Cerebellar nuclear complex (tissue), 1 donor: ENCODE measurements at places on chromosomes 4 and X.

- DNase-seq: no peak
Observed at GRCh38 chr4:70269674-70270073, 27.3 kb downstream of the CSN3 start.

DNA sequence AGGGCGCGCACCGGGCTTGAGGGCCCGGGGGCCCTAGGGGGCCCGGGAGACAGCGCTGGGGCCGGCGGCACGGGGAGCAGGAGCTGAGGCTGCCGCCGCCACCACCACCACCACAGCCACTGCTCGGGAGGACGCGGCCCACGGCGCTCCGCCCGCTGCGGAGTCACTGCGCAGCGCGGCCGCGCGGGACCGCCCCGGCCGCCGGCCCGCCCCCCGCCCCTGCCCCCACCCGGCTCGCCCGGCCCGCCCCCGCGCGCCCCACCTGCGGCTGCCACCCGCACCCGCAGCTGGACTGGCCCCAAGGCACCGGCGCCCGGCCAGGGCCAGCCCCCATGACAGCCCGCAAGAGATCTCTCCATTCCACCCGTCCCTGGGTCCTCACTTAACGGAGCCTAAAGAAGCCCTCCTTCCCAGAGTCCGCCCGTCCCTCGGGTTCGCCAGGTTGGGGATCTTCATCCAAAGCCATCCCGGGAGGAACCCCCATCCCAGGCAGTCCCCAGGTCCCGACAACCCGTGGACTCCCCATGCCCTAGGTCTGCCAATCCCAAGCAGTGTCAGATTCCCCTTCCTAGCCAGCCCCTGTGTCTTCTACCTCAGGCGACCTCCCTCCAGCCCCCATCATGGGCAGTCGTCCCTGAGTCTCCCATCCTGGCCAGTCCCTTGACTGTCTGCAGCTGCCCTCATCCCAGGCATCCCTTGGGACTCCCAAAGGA is 40.0 kb upstream of the IQSEC2 start:
- DNase-seq: no peak

GRCh38 chr4:134215620-134216344 is 14.2 kb upstream of the PABPC4L start:
- no peak for DNase-seq

DNA sequence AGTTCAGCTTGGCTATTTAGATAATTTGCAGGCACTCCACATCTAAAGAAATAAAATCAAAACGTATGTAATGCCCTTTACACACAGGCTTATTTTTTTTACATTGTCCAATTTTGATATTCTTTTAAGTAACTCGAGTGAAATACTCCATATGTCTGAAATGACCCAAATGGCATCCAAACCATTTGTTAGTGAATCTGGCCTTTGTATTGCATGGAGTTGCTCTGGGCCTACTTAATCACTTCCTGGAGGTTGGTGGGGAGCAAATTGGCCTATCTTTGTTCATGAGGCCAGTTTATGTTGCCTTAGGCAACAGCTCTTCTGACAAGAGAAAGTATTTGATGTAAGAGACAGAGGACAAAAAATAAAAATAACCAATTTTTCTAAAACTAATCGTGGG is 47.6 kb upstream of the TMEM131L start:
- no peak for DNase-seq

DNA sequence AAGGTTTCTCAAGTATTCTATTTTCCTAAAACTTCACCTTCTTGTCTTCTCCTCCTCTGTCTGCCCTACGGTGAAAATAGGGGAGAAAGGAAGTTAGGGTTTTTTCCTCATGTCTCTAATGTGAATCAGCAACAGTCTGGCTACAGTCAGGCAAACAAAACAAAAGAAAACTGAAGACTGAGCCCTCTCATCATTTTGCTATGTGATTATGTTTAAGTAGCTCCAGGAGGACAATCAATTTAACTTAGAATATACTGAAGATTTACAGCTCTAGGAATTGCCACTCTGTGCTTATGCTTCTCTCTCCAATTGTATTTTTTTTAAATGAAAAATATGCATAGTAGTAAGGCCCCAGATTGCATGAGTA is 316.2 kb downstream of the GPAT3 start:
- DNase-seq: no peak

GRCh38 chr4:55237839-55238238 is 108.2 kb upstream of the SRD5A3 start:
- DNase-seq: no peak

- DNase-seq: no peak
Observed at GRCh38 chr4:189771696-189772361, 168.8 kb upstream of the FRG1 start.

- DNase-seq: no peak
Observed at GRCh38 chr4:167233685-167234315, 494 bp downstream of the SPOCK3 start.

DNA sequence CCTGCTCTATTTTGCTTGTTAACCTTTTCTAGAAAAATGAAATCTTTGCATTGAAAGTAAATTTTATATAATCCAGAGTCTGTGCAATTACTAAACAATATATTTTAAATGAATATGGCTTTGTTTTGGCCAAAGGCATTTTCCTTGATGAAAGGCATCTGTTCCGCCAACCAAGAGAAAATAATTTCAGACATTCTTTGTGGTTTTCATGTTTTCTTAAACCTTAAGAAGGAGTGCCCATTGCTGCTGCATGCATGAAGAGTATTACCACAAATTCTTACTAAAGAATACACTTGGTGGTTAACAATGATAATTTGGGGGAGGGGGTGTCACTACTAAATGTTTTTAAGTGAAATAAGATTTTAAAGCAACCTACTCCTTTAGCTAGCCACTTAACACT is 2.7 kb upstream of the PDGFC start:
- no peak for DNase-seq

DNA sequence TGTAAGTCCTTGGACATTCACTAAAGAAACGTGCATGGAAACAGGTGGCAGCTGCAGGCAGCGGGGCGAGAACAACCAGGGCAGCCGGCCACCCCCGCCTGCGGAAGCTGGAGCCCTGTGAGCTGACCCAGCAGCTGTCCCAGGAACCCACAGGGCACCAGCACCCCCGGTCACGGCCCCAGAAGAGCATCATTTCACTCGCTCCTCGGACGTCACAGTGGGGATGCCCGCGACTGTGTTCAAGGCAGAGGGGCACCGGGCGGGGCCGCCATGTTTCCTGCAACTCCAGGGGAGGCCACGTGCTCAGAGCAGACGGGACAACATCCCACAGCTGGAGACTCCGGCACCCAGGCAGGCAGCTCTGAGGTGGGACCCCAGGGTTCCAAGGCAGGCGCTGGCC is 45.0 kb upstream of the CPLX1 start:
- DNase-seq: no peak

DNA sequence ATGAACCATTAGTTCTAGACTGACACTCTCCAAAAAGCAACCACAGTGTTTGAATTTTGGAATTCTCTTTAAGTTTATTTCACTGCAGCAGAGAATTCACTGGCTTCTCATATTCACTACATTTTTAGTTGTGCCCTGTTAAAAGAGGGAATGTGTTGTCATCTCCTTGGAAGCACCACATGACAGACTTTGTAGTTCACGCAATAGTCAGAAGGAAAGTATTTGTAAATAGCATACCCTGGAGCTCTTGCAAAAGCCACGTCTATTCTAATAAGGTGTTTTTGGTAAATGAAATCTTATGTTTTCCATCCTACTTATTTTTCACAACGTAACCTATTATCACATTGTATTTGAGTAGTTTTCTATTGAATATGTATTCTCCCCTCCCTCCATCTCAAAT is 25.8 kb downstream of the DOCK11 start:
- DNase-seq: no peak

- no peak for DNase-seq
Observed at GRCh38 chr4:99144070-99144469, at the start of gene ADH4. Gene ADH4, minus strand, starts transcription at chr4:99144297. Its CDS starts 75 bp downstream, at chr4:99144222.

DNA sequence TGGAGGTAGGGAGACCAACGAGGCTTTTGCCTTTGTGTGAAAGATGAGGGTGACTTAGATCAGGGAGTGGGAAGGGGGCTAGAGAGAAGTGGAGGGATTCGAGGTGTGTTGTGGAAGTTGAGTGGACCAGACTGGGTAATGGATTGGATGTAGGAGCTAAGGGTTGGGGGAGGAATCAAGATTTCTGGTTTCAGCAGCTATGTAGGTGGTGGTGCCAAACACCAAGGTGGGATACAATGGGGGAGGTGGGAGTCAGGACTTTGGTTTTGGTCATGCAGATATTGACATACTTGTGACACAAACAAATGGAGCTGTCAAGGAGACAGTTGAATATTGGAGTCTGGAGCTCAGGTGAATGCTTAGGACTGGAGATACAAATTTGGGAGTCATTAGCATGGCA is 71.0 kb downstream of the TSC22D3 start:
- DNase-seq: no peak

GRCh38 chrX:69016293-69016941 is 148.8 kb downstream of the PJA1 start:
- no peak for DNase-seq

- DNase-seq: no peak
Observed at GRCh38 chrX:47843363-47843762, 6.7 kb downstream of the ZNF81 start.

DNA sequence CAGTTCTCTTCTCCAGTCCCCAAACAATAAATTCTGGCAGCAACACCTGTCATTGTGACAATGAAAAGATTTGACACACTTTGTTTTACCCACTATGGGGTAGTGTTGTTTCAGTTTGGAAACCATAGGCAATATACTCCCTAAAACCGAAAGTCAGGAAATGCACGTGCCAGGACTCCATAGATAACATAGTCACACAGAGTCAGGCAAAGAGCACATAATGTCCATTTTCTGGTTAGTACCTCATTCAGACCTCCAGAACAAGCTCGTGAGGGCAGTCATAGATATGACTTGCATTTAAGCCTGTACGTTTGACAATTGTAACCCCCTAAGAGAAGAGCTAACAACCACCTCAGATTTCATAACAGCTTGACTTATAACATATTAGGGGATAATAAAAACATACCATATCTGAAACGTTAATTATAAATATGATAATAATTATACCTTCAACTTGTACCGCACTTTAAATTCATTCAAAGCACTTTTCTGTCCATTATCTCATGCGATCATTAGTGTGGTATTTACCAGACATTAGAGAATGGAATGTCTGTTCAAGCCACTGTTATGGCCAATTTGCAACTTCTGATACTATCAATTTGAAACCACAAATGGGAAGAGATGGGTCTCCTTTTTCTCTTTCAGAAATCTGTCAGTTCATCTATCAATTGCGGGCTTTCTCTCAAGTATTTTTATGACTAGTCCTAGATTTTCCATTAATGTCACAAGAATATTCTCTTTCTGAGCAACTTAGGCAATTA is 147.4 kb downstream of the LDB2 start:
- DNase-seq: no peak

DNA sequence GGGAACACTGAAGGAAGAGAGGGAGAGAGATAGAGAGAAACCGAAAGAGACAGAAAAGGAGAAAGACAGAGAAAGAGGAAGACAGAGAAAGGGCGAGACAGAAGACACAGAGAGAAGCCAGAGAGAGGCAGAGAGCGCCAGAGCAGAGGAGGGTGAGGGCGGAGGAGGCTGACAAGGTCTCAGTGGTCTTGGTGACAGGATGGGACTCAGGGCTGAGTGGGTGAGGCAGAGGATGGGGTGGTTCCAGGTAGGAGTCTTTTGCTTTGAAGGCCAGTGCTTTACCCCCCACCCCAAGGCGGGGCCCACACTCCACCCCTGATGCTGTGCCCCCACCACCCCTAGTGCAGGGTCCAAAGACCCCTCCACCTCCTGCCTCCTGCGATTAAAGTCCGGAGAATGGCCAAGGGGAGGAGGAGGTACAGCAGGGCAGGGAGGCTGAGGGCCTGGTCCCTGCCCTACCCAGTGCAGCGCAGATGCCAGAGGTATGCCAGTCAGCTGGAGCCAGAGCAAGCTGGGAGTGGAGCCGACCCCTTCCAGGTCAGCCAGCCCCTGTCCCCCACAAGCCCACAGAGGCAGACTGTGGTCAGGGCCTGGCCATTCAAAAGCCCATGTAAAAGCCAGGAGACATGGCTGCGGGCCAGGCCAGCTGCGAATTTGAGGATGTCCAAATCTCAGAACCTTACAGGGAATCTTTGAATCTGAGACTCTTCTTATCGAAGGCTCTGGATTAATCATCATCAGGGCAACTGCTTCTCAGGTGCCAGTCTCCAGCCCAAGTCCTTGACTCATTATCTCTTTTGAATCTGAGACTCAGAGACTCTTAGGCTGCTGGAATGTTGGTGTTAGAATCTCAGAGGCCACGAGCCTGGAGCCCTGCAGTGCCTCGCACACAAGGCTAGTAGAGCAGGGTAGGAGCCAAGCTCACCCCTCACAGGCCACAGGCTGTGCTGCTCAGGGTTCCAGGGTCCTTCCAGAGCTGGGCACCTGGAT is 758 bp downstream of the IQSEC2 start:
- DNase-seq: no peak

- no peak for DNase-seq
Observed at GRCh38 chrX:10072786-10073568, 83.8 kb upstream of the CLCN4 start.

DNA sequence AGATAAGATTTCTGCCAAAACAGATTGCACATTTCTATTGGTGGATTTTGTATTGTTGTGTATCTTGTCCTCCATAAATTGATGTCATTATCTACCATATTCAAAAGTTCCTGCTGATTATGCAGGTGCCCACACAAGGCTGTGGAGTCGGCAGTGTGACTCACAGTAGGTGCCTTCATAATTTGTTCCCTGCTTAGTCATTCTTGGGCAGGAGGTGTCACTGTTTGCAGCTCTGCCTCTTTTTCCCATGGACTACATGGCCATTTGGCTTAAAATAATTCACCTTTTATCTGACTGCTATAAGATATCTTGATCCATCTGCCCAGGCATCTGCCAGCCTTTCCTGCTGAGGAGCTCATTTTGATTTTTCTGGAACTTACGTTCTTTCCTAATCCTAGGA is 33.6 kb upstream of the ENPEP start:
- DNase-seq: no peak

DNA sequence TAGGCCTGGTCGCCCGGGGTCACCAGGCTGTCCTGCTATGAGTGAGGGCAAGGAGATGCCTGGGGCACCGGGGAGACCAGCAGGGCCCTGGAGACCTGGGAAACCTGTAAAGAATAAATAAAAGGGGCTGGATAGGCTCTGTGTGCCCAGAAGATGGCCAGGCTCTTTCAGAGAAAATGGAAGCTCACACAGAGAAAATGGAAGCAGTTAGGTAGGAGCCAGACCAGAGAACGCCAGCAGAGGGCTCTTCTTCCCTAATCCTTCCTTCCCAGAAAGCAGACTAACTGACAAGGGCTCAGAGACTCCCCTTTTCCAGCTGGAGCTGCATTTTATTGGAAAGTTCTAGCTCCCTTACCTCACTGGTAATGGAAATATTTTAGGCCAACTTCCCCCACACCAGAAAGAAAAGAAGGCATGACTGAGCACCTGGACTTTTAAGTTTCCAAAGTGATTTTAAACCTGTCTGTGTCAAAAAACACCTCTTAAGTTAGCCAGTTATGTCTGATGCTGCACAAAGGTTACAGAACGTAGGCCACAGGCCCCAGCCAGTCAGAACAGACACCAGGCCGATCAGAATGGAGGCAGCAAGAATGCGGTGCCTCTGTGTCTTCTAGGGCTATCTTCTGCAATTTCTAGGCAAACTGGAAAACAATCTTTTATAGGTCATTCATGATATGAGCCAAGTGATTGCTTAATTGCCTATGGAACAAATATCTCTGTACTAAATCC is 74.0 kb downstream of the ATG4A start:
- no peak for DNase-seq

GRCh38 chrX:139008185-139008584 is 296.7 kb upstream of the FGF13 start:
- no peak for DNase-seq

GRCh38 chr4:121127100-121127499 is 37.0 kb downstream of the TNIP3 start:
- no peak for DNase-seq

GRCh38 chr4:74018771-74019170 is 19.7 kb downstream of the CXCL3 start:
- no peak for DNase-seq
